ENCODE measurements at places on chromosomes 13 and 19.

DNA sequence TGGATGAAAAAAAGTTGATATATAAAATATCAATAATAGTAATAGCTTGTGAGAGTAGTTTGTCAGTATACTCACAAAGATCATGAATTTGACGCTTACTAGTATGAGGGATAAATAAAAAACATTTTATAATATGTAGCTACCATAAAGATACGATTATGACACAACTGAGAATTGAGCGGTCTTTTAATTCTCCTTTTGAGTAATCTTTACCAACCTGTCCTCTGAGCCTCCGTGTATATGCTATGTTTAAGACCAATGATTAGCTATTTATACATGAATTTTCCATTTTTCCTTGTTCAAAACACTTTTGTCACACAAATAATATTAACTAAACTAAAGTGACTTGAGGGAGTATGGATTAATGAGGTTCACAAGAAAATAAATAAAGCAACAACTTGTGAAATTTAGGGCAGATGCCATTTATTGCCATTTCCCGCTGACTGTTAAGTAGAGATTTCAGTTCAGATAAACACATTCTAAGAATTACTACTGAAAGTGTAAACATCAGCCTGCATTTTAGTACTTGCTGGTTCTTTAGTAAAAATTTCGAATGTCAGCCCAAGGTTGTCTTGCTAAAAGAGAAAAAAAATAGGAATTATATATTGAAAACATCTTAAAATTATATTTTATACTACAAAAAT is 6.2 kb upstream of the IRS2 start:
- no peak for DNase-seq

- no peak for DNase-seq
Observed at GRCh38 chr13:66077132-66077689, 1152.9 kb downstream of the PCDH9 start.

DNA sequence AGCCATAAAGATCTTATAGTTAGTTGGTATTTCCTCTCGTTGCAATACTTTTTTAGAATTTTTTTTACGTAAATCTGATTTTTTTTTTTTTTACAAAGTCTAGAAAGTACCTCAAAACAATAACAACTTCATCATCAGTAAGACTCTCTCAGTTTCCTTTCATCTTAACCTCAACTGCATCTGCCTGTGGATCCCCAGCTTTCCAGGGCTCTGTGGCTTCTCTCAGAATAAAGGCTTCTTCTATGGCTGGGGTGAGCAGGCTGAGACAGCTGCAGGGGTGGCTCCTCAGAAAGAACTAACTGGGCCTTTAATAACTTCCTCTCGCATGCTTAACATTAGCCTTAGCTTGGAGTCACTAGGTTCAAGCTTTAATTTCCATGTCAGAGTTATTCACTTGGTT is 4.2 kb downstream of the ZNF506 start:
- no peak for DNase-seq

GRCh38 chr13:33711436-33711835 is 106.5 kb upstream of the RFC3 start:
- DNase-seq = no peak

DNA sequence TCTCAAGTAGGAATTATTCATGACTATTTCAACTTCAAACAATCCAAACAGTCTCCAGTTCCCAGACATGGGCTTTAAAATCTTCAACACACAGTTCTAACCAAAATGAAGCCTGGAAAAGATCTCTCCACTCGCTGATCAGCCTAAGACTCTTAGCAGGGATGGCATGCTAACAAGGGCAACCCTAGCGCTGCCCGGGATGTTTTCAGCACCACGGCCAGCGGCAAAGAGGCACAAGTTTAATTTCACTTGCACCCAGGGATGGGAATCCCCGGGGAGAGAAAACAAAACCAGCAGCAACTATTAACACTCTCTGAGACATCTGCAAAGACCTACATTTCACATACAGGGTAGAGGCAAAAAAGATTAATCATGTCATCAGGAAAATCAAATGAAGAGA is 43.0 kb downstream of the CACNA1A start:
- DNase-seq = no peak

- no peak for DNase-seq
Observed at GRCh38 chr19:13430790-13431582, 75.3 kb downstream of the CACNA1A start.

DNA sequence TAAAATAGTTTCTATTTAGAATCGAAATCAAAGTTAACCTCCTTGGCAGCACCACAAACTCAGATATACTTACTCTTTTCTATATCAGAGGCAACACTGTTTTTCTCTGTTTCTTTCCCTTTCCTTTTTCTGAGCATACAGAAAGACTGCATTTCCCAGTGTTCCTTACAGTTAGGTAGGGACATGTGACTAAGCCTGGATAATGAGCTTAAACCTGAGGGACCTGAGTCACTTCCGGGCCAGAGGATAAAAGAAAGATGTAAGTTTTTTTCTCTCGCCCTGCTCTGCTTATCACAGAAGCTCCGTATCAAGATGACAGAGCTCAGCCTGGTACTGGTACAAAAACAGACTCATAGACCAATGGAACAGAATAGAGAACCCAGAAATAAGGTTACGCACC is 531.9 kb downstream of the KLF12 start:
- no peak for DNase-seq

DNA sequence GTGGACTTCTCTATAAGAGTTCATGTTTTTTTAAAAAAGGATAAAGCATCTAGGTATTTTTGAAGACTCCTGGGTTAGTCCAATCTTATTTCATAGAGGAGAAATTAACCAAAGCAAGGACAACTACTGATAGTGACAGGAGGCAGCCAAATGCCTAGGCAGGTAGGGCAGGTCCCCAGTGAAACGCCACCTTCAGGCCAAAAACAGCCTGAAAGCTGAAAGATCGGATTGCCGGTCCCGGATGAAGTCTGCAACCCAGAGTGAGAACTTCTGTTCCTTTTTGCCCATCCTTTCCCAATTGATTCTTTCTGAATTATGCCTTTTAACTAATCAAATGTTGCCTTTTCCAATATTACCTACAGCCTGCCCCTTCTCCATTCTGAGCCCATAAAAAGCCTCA is 6.1 kb upstream of the GGACT start:
- DNase-seq = no peak

DNA sequence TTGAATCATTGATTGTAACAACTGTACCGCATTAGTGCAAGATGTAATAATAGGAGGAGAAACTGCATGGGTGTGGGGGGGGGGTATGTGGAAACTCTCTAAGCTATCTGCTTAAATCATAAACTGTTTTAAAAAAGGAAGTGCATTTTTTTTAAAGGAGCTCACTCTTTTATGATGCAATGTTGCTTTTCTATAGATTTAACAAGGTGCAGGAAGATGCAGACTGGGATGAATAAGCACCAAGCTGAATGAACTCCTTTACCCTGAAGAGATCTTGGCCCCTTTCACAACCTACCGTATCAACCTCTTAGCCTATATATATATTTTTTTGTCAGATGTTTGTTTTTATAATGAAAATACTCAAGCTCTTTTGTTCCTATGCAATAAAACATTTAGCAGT is 95.9 kb downstream of the AKAP11 start:
- no peak for DNase-seq

- DNase-seq = no peak
Observed at GRCh38 chr19:21704320-21704719, 63.1 kb downstream of the ZNF100 start.

DNA sequence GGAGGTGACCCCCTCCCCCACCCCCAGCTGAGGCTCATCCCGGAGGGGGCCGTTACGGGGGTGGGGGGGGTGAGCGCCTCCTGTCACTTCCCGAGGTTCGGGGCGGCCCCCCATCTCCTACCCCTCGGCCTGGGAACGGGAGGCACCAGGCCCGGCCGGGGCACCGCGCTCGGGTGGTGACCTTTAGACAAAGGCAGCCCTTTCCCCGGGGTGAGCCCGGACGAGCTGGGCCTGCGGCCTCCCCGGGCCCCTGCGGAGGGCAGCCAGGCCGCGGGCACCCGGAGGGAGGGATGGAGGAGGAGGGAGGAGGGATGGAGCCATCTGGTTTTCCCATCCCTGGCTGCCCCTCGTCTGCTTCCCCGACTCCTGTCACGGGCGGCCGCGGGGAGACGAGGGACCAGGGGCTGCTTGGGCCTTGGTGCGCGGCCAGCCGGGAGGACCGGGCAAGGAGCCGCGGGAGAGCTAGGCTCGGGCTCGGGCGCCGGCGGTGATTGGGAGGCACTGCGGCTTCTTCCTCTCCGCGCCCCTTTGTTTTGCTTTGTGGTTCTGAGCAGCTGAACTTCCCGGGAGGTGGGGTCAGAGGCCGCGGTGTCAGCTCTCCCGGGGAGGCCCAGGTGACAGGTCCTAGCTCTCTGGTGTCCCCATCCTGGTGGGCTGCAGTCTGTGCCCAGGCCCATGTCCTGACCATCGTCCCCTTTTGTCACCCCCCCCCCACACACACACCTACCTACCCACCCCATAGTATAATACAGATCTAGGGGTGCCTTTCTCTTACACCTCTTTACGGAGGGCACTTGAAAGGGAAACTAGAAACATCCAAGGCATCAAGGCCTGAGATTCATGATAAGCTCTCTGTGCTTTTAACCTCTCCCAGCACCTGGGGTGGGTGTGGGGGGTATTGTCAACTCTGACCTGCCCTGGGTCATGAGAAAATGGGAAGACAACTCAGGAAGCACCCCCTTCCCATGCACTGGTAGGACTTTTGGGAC is 1.3 kb downstream of the BICRA start:
- no peak for DNase-seq

GRCh38 chr13:21328836-21329477 is 130.1 kb downstream of the ZDHHC20 start:
- DNase-seq = no peak

Data from vagina (tissue), 2 donors.